ENCODE measurements at places on chromosomes 12 and 14.

DNA sequence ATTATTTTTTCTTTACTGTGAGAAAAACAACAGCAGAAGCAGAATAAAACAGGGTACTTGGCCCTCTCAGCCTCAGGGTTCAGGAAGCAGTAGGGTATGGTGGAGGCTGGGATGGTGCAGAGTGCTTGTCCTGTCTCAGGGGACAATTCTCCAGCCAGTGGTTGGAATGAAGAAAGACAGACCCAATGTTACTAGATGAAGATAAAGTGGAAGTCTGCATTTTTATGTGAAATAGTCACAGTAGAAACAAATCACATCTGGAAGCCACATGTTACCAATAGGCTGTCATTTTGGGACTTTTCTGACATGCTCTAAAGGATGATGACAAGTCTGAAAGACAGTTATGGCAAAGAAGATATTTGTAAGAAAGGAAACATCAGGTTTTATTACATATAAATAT lies 32.3 kb downstream of the PROX2 start:
- H3K4me3 ChIP-seq = no peak overlapping the region
- no peaks in the 10 kb centered on the region for H3K36me3 ChIP-seq
- H3K27ac ChIP-seq = no peak overlapping the region
- no peaks in the 10 kb centered on the region for H3K4me1 ChIP-seq
- H3K27me3 ChIP-seq = no peaks in the 10 kb centered on the region

DNA sequence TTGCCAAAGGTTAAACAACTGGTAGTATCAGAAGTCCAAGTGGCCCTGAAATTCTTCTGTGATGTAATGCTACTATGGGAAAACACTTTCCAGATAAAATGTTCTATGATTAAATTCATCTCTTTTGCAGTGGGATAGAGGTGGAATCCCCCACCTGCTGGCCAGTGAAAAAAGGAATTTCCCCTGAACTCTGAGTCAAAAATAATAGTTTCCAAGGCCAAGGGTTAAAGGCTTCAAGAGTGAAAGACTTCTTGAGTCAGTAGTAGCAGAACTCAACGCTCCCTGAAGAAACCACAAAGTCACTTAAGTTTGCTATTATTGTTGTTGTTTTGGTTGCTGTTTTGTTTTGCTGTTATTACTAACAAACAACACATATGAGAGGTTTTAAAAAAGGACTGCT lies 330.8 kb downstream of the SOX5 start:
- no peaks in the 10 kb centered on the region for H3K27me3 ChIP-seq
- no peaks in the 10 kb centered on the region for H3K36me3 ChIP-seq
- no peak for DNase-seq
- no peaks in the 10 kb centered on the region for H3K4me1 ChIP-seq
- H3K27ac ChIP-seq = no peak overlapping the region

GRCh38 chr14:62505045-62505444 lies 540.2 kb downstream of the KCNH5 start:
- H3K4me1 ChIP-seq = no peaks in the 10 kb centered on the region
- H3K4me3 ChIP-seq = no peak overlapping the region
- H3K27ac ChIP-seq = no peak overlapping the region

DNA sequence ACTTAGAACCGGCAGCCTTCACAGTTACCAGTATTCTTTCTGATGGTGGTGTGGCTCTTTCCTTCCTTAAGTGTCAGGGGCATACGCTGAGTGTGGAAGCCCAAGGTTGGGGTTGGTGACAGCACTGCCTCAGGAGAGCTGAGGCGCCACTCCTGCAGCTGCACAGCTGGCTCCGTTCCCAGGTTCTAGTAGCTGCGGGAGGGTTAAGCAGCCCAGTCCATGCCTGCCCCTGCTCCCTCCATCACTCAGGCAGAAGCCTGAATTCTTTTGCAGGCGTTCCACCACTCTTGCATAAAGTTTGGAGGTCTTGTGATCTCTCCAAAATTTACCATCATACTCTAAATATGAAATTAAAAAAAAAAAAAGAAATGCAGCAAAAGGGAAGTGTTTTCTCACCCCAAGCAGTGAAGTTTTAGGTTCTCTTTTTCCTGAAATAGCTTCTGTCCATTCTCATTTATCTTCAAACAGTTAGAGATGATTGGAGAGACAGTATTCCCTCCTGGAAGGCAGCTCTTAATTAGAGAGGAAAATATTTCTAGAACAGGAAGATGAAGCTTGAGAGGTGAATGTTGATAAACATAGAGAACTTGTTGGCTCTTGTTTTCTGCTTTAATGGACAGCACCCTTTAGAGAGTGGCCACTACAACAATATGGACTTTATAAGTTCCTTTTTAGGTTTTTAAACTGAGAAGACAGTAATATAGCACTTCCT lies 136.1 kb downstream of the FGD4 start:
- DNase-seq = no peak
- no peak overlapping the region for H3K27ac ChIP-seq
- peaks cover 2% of the 10 kb centered on the region for H3K4me1 ChIP-seq
- H3K36me3 ChIP-seq = no peaks in the 10 kb centered on the region
- no peaks in the 10 kb centered on the region for H3K27me3 ChIP-seq

GRCh38 chr12:89965993-89966392 lies 257.4 kb upstream of the ATP2B1 start:
- H3K36me3 ChIP-seq = no peaks in the 10 kb centered on the region
- no peak overlapping the region for H3K27ac ChIP-seq
- no peak overlapping the region for H3K4me3 ChIP-seq
- no peak for DNase-seq

DNA sequence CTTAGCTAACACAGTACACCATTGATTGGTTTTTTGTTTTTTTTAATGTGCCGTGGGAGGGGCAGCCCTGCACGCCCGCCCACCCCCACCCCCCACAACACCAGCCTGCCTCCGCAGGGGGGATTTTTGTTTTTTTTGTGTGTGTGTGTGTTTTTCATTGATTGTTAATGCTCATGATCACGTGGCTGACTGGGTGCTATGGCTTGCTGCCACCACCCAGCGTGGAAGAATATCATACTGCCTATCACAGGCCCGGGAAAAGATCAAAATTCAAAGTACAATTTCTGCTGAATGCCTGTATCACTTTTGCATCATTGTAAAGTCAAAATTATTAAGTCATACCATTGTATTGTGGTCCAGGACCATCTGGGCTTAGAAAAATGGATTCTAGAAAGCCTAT lies 8.3 kb downstream of the RESF1 start:
- no peak overlapping the region for H3K27ac ChIP-seq
- DNase-seq = no peak
- no peak overlapping the region for H3K4me3 ChIP-seq
- no peaks in the 10 kb centered on the region for H3K27me3 ChIP-seq

DNA sequence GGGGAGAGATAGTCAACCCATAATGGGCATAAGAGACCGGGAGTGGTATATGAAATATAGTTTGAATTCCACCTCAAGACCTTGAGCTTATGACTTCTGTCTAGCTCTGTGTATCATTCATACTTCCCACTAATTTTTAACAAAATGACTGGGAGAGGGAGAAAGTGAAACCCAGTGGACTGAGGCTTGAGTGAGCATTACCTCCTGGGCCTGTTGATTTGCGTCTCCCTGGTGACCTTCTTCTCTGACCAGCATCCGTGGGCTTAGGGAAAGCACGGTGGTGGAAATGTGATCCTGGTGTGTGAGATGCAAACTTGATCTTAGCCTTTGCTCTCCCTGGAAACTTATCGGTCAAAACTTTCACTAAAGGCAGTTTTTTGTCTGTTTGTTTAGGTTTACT lies 207.9 kb upstream of the BCL2L14 start:
- peaks cover 3% of the 10 kb centered on the region for H3K4me1 ChIP-seq
- no peak overlapping the region for H3K4me3 ChIP-seq
- DNase-seq = no peak
- H3K27me3 ChIP-seq = no peaks in the 10 kb centered on the region
- no peak overlapping the region for H3K27ac ChIP-seq
- no peaks in the 10 kb centered on the region for H3K36me3 ChIP-seq

- no peak overlapping the region for H3K4me3 ChIP-seq
- no peaks in the 10 kb centered on the region for H3K4me1 ChIP-seq
- no peaks in the 10 kb centered on the region for H3K27me3 ChIP-seq
- H3K36me3 ChIP-seq = no peaks in the 10 kb centered on the region
Observed at GRCh38 chr12:130076752-130077151, 85.5 kb upstream of the FZD10 start.

- peak within 1 kb of the TSS; percentile 64 for H3K4me3 ChIP-seq
- H3K27ac ChIP-seq = no peak within 1 kb of the TSS
- peaks cover 6% of the 10 kb centered on the region for H3K4me1 ChIP-seq
Observed at GRCh38 chr12:7128681-7129286, at the start of gene RBP5. Gene RBP5, minus strand, starts transcription at chr12:7128889. Its CDS starts 114 bp downstream, at chr12:7128775.

GRCh38 chr12:131740626-131741025 lies 29.7 kb downstream of the SFSWAP start:
- peaks cover 10% of the 10 kb centered on the region for H3K36me3 ChIP-seq
- no peaks in the 10 kb centered on the region for H3K27me3 ChIP-seq
- no peak overlapping the region for H3K27ac ChIP-seq
- no peaks in the 10 kb centered on the region for H3K4me1 ChIP-seq
- H3K4me3 ChIP-seq = no peak overlapping the region

DNA sequence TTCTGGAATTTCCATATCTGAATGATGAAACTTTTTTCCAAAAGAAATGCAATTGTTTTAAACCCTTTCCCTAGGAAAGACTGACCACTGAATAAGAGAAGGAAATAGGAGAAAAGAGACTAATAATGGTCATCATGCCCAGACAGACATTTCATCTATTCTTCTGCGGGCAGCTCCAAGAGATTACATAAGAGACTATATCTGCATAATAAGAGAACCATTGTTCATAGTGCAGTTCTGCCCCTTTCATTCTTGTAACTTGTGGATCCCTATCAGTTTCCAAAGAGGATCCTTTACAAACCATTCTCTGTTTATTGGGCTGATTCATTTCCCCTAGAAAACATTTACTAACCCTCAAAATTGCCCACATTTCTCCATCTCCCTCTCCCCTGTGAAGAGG lies 197.8 kb downstream of the FSCB start:
- no peaks in the 10 kb centered on the region for H3K27me3 ChIP-seq
- no peaks in the 10 kb centered on the region for H3K4me1 ChIP-seq
- H3K27ac ChIP-seq = no peak overlapping the region
- H3K4me3 ChIP-seq = no peak overlapping the region

- no peaks in the 10 kb centered on the region for H3K4me1 ChIP-seq
- no peaks in the 10 kb centered on the region for H3K27me3 ChIP-seq
- no peaks in the 10 kb centered on the region for H3K36me3 ChIP-seq
- no peak overlapping the region for H3K27ac ChIP-seq
- no peak for DNase-seq
Observed at GRCh38 chr12:13373131-13373530, 176.6 kb downstream of the EMP1 start.
